ENCODE measurements at places on chromosomes 3 and 15.

DNA sequence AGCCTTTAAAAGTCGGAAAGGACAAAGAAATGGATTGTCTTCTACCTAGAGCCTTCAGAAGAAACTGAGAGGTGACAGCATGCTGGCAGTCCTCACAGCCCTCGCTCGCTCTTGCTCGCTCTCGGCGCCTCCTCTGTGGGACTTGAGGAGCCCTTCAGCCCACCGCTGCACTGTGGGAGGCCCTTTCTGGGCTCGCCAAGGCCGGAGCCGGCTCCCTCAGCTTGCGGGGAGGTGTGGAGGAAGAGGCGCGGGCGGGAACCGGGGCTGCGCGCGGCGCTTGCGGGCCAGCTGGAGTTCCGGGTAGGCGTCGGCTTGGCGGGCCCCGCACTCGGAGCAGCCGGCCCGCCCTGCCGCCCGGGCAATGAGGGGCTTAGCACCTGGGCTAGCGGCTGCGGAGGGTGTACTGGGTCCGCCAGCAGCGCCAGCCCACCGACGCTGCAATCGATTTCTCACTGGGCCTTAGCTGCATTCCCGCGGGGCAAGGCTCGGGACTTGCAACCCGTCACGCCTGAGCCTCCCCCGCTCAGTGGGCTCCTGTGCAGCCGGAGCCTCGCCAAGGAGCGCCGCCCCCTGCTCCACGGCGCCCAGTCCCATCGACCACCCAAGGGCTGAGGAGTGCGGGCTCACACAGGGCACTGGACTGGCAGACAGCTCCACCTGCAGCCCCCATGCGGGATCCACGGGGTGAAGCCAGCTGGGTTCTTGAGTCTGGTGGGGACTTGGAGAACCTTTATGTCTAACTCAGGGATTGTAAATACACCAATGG, 953.8 kb upstream of the GBE1 start:
- no peak for DNase-seq

DNA sequence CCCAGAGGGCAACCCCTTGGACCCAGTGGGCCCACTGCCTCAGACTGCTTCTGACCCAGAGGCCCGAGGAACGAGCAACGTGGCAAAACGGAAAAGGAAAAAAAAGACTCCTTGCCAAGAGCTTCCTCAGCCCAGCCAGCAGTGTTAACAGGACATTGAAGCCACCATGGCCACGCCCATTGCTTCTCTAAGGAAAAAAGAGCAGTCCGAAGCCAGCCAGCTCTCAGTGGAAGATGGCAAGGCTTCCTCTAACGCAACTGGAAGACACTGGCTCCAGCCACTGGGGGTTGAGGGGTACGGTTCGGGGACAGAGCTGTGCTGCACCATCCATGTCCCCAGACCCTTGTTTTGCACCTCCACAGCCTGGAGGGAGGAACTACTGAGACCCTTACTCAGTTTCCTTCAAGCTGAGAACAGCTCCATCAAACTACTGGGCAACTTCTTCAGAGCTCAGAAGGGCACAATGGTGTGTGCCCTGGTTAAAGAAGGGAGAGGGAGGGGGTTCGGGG, 10.7 kb downstream of the BMF start:
- DNase-seq: no peak

- peak; percentile 69 for DNase-seq
Observed at GRCh38 chr3:11155341-11156025, 1.2 kb downstream of the HRH1 start.

- DNase-seq: no peak
Observed at GRCh38 chr3:184322731-184323487, 8.5 kb downstream of the EIF4G1 start.

DNA sequence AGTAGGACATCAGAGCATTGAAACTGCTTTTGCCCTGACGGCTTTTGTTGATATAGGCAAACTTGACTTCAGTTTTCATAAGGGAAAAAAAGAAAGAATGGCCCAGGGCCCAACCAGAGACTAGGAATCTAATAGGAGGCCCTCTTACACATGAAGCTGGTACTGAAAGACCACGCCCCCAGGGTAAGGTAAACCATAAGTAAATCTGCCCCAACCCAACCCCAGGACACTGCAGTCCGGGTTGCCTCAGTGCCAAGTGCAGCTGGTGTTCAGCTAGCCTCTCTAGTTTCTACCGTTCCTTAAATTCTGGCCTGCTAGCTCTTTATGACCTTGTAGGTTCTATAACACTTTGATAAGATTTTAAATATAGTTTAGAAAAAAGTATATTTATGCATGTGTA, 136.7 kb downstream of the AQP9 start:
- no peak for DNase-seq

DNA sequence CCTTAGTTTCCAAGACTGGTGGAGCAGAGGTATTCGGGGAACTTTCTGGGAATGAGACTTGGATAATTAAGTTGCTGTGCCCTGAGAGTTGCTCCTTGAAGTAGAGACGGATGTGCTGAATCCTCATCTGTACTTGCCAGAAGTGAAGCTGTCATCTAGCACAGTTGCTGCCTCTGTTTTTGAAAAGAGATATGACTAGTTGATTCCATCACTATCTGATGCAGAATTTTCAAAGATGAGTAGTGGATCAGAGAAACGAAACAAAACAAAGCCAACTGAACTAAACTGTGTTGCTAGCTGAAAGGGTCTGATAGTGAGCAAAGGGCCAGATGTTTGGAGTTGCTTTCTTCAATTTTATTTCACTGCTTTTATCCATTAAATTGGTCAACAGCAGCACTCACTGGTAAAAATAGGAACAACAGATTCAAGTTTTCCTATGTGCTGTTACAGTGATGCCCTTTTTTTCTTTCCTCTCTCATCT, 52.7 kb downstream of the MITF start:
- no peak for DNase-seq

DNA sequence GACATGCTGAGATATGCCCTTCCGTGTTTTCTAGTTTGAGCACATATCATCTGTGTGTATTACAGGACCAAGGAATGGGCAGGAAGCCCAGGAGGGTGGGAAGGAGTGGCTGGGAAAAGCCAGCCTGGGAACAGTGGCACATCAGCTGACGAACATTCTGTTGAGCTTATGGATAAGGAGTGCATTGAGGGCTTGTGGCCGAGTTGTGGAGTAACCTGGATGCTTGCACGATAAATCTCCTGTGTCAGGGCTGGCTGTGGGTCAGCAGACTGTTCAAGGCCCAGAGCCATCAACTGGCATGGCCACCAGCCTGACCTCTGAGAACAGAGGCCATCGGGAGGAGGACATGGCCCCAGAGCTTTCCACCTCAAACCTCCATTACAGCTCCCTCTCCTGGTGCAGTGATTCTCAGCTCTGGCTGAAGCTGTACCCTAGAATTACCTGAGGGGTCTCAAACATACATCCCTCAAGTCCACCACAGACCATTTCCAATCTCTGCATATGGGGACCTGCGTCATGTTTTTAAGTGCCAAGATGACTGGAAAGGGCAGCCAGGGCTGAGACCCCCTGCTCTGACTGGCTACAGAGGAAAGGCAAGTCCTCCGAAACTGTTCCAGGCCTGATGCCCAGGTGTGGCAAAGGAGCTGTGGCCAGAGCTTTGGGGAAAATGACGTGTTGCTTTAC, 4.8 kb upstream of the VILL start:
- DNase-seq: no peak

DNA sequence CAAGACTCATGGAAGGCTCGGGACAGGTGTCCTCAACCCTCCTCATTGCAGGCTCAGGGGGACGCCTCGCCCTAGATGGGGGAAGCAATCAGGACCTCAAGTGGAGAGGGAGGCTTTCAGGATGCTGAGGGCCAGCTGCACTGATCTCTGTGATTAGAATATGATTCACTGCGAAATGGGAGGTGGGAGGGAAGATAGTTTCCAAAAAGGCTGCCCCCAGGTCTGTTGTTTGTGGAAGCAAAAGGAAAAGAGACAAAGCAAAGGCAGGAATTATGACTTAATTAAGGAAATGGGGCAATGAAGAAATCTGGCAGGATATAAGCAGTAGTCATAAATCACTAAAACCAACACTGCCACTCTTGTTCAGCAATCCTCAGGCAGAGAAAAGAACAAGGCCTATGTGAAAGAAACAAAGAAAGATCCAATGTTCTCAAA, 85.6 kb upstream of the ABHD17C start:
- DNase-seq: peak; percentile 33

- DNase-seq: no peak
Observed at GRCh38 chr3:29759411-29760225, 478.7 kb downstream of the RBMS3 start.

- no peak for DNase-seq
Observed at GRCh38 chr3:45029661-45030060, 3.6 kb downstream of the CLEC3B start.

- no peak for DNase-seq
Observed at GRCh38 chr15:90844696-90845095, 23.7 kb upstream of the FURIN start.

GRCh38 chr3:48664929-48665328, 2.2 kb upstream of the CELSR3 start:
- no peak for DNase-seq
